ENCODE measurements at places on chromosomes 4 and X.

GRCh38 chrX:46572340-46572936 lies 1.1 kb upstream of the CHST7 start:
- DNase-seq = peak; percentile 9

DNA sequence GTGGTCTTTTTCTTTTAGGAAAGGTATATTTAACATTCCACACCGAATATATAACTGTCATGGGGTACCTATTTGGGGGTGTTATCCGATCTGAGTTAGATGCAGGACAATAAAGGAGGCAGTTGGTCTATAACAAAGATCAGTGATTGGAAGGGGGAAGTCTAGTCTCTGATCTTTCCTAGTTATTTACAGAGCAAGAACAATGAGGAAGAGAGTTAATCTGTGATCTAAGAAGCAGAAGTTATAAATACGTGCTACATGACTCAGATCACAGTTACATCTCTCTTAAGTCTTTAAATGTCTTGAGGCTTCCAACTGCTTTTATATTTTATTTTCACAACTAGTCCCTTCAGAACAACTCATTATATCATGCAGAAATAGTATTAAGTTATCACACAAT lies 33.2 kb upstream of the ARMCX4 start:
- DNase-seq = no peak

- DNase-seq = no peak
Measured at GRCh38 chr4:136203199-136203598, 1329.1 kb downstream of the PCDH18 start.

DNA sequence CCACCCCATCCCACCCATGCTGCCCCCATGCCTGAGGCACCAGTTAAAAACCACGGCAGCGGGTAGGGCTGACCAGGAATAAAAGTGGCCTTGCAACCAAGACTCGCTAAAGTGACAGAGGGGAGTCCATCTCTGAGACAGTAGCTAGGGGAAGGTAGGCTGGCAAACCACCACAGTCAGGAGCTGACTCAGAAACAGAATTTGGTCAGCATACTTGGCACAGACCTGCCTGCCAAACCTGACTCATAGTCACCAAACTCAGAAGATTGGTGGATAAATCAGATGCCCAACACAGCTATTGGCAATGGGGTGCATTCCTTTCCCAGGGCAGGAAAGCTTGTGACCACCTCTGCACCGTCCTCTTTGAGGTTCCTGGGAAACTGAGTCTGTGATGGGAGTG lies 193.8 kb downstream of the BCOR start:
- DNase-seq = no peak

GRCh38 chr4:105210916-105211315 lies 64.2 kb downstream of the TET2 start:
- no peak for DNase-seq

GRCh38 chrX:81278616-81279015 lies 76.7 kb downstream of the SH3BGRL start:
- DNase-seq = no peak

GRCh38 chrX:133992882-133993281 lies 7.5 kb upstream of the GPC3 start:
- no peak for DNase-seq

DNA sequence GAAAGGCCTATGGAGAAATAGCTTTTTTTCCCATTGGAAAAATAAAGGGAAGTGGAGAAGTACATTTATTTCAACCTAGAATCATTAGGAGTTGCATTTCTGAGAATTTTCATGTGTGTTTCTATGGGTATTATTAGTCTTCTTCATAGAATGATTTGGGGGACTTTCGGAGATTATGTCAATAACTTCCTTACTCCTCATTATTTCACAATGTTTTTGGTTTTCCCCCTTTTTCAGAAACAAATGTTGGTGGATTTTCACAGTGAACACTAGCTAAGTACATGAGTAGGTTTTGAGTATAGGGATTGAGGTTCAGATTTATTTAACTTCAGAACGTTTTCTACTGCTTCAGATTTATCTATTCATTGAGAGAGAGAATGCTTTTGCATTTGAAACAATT lies 54.0 kb downstream of the SH3BGRL start:
- no peak for DNase-seq

GRCh38 chr4:140672416-140672815 lies 83.8 kb downstream of the TBC1D9 start:
- DNase-seq = no peak

GRCh38 chrX:118216087-118216486 lies 99.5 kb upstream of the KLHL13 start:
- DNase-seq = no peak

DNA sequence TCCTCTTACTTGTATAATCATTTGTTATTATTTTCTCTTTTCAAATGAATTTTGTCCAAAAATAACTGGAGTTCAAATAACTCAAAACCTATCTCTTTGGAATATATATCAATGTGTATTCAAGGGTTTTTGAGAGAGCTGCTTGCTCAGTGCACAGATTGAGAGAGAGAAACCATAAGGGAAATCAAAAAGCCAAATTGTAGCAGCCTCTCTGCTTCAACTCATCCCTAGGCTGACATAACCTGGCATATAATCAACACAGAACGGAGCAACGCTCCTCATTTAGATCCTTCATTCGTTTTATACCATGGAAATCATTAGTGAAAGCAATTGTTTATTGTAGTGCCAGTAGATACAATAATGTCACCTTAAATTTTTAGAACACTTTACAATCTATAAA lies 1.8 kb upstream of the GPM6A start:
- no peak for DNase-seq

DNA sequence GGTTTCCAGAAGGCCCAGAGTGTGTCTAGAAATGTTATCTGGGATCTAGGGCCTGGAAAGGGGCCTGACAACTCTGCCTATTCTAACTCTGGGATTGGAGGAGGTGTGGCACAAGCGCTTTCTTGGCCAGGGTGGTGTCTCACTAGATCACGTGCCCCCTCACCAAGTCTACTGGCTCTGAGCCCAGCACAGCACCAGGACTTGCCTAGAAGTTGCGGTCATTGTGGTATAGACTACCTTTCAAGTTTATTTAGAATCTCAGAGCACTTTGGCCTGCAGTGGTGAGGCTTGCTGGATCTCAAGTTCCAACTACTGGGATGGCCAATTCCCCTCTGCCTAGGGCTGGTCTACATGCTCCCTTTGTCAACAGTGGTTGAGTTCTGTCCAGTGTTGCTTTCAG lies 223.3 kb upstream of the MAGEB2 start:
- no peak for DNase-seq

- no peak for DNase-seq
Measured at GRCh38 chr4:84276752-84277151, 222.3 kb downstream of the NKX6-1 start.

- no peak for DNase-seq
Measured at GRCh38 chr4:38787693-38788092, 4.9 kb upstream of the TLR10 start.

DNA sequence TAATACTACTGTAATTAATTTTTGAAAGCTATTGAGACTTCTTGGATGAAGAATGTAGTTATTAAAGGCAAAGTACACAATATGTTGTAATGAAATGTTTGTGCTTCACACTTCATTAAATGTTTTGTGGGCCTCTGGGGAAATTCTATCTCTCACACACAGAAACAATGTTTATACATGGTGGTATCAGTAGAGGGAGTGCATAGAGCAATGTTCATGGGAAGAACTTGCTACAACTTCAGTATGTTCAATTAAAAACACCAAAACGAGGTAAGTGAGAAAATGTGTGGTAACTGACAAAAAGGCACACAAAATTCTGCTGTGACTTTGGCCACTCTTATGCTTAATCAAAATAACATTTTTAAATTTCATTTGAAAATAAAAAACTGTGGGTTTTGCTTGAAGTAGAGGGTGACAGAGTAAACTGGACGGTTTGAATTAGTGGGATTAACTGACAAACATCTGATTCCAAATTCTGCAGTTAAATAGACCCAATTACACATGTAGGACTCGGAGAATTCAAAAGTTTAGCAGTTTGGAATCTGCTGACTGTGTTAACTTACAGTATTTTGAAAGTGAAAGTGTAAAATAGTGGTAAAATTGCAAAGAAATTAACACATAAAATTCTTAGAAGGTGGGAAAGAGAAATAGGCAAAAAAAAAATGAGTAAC lies 111.4 kb upstream of the TTC29 start:
- no peak for DNase-seq

DNA sequence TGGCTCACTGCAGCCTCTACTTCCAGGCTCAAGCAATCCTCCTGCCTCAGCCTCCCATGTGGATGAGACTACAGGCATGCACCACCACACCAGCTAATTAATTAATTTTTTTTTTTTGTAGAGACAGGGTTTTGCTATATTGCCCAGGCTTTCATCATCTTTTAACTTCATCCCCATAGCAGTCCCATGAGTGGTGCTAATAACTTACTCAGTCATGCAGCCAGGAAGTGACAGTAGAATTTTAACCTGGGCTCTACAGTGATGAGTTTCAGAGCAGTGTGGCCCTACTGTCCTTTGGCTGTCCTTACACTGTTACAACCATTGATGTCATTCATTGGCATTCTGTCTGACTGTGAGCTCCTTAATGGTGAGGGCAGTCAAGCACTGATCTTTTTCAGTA lies 3.9 kb upstream of the OCIAD2 start:
- no peak for DNase-seq

DNA sequence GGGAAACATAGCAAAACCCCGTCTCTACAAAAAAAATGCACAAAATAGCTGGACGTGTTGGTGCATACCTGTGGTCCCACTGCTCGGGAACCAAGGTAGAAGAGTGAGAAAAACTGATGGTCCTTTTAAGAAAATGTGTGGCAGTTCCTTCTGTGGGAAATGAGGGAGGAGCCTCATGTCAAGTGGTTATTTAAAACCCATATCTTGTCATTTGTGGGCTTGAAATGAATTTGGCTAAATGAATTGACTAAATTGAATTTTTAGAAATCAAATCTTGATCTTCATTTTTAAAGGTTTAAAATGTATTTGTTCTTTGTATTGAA lies 16.2 kb upstream of the LAMP2 start:
- no peak for DNase-seq

DNA sequence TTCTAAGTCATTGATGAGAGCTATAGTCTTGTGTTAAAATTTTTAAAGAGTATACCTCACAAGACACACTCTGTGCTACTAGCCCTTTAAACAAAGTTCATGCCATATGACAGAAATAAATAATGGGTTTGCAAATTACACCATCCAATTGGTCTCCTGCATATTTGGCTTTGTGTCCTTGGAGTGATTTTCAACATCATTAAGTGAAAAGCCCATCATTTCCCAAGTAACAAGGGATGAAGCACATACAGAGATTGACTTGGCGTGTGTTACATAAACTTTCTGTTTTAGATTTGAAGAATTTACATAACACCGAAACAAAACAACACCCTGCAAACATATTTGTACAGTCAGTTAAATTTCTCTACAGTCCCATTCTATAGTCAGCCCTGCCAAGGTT lies 216.9 kb upstream of the NEIL3 start:
- no peak for DNase-seq

- DNase-seq = no peak
Measured at GRCh38 chr4:153151535-153152455, 52.4 kb upstream of the TRIM2 start.

DNA sequence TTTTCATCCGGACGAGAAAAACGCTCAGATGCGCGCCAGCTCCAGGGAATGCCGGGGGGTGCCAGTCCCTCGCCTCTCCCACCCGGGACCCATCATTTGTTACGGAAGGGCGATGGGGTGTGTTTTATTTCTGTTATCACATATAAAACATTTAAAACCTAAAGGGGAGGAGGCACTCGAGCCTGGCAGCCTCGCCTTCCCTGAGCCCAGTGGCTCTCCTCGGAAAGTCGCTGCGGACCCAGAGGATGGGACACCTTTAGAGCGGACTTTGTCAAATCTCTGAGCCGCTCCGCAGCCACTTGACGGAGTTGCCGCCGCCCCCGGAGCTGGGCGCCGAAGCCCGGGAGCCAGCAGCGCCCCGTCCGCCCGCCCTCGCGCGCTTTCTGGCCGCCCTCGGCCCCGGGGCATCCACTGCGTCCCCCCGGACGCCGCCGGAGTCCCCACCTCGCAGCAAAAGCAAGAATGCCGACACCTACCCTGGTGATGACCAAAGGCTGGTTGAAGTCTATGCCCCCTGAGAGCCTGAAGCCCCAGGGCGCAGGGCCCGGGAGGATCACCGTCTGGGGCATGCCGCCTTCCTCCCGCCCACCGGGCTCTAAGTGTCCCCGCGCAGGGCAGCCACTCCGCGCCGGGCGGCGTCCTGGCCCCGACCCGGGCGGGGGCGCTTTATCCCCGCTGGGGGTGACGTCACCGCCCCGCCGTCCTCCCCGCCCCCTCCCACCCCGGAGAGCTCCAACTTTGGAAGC lies at the start of gene PDLIM3:
PDLIM3 (minus strand) TSS at position 642 of the 746 bp plus-strand sequence; CDS start at position 569, 73 bp downstream.
- no peak for DNase-seq

DNA sequence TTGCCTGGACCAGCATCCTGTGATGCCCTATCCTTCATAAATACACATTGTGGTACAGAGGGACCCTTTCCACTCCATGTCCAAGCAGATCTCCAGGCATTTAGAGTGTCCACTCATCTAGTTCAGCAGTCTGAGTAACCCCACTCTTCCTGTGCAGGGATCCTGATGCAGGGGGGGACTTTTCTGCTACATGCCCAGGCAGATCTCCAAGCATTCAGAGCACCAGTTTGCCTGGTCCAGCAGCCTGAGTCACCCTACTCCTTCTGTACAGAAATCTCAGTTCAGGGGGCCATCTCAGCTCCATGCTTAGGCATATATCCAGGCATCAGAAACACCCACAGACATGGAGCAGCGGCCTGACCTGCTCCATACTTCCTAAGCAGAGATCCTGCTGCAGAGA lies 1089.8 kb downstream of the FAT4 start:
- no peak for DNase-seq

- DNase-seq = no peak
Measured at GRCh38 chr4:102823897-102824296, 3.5 kb downstream of the UBE2D3 start.

- DNase-seq = no peak
Measured at GRCh38 chrX:12986164-12986779, 11.4 kb downstream of the TMSB4X start.

DNA sequence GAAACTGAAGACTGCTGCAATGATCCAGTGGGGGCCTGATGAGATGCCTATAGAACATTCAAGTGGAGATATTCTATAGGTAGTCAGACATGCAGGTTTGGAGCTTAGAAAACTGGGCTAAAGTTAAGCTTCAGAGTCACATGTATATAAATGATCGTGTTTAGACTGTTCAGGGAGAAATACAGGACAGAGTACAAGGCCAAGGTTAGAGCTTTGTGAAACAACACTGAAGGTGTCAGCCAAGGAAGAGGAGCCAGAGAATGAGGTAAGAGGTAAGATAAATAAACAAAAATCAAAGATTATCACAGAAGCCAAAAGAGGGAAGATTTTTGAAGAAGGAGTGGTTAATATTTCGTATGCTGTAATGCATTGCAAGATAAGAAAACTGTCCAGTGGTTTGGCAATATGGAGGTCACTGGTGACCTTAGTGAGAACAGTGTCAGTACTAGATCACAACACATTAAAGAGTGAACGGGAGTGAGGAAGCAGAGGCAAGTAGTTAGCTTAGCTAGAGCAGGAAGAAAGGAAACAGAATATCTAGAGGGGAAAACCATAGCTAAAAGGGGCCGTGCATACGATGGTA lies 58.0 kb upstream of the KLHL13 start:
- no peak for DNase-seq
